ENCODE measurements at places on chromosomes 1 and 21.

GRCh38 chr1:167663002-167663772, 33.2 kb downstream of the RCSD1 start:
- DNase-seq = no peak

DNA sequence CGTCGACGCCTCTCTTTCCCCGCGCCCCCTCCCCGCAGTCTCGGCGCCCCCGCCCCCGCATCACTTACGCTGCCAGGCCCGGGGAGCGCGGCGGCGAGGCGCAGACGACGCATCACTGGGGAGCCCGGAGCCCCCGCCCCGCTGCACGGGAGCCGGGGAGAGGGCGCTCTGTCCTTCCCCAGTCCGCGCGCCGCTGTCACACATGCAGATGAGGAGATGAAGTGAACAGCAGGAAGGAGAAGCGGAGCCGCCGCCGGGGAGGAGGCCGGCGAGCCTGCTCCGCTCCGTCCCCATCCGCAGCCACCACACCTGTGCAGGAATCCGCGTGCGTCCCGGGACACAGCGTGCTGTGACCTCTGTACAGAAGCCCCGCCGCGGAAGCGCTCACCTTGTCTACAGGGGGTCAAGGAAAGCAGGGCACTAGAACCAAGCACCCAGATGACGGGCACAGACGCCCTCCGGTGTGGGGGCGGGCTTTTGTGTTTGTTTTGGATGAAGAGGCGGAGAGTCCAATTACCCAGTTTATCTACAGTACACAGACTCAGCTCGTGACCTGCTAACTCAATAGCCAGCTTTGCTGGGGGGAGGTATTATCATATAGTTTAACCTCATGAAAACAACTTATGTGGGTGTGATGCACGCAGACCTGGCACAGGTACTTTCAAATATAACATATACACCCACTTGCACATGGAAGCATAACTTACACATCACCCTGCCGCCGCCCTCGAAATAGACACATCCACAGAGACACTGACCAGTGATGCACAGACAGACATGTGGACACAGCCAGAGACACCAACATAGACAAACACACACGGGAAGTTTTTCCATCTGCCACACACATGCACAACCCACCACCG, 12.4 kb downstream of the KLHDC8A start:
- DNase-seq = no peak

DNA sequence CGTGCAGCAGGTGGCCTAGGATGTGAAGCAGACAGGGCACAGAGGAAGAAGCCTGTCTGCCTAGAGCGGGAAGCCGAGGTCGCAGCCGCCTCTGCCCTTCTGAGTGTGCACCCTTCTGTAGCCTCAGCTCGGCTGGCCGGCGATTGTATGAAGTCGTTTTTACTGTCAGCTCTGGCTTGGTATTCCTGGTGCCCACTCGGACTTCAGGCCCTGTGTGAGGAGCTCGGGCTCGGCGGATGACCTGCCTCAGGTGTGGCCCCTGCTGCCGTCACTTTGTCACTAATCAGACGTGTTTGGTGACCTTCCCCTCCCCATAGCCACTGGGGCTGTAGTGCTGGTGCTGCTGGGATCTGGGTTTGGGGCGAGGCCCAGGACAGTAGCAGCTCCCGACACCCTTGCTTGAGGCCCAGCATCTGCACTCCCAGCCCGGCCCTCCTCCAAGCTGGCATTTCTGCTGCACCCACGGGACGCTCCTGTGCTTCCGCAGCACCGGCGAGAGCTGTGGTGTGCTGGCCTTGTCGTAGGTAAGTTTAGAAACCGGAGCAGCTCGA, 18.1 kb downstream of the SLX9 start:
- DNase-seq = no peak

DNA sequence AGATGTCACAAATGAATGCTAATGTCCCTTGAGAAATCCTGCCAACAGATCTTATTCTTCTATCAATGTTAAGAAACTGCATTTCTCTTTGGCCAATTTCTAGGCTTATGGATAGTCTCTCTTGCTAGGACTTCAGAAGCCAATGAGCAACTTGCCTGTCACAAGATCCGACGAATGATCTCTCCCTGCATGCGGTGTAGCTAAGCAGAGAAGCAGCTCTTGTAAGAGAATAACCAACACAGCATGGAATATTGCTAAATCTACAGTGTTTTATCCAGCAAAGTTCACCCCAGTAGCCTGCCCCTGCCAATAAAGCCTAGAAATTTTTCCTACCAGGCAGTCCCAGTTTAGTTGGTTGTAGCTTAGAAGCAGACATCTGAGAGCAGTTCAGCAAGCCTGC, 2.1 kb upstream of the SLC44A5 start:
- DNase-seq = no peak

- no peak for DNase-seq
Measured at GRCh38 chr1:43789604-43790550, 82.5 kb downstream of the ST3GAL3 start.

DNA sequence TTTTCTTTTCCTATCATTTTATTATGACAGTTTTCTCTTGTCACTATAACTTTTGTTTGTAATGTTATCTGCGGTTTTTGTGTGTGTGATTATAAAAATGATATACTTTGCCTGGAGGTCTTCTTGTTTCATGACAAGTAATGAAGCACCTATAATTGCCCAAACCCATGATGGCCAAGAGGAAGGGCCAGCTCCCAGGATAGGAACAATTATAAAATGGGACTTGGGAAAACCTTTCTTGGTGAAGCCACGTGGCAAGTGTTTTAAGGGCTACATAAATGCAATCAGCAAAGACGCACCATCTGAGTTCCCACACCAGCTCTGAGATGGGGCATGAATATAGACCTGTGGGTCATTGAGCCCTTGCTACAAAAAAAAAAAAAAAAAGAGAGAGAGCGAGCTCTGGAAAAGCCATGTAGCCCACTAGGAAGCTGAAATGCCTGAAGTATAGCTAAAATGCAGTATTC, 462.6 kb upstream of the RUNX1 start:
- no peak for DNase-seq

DNA sequence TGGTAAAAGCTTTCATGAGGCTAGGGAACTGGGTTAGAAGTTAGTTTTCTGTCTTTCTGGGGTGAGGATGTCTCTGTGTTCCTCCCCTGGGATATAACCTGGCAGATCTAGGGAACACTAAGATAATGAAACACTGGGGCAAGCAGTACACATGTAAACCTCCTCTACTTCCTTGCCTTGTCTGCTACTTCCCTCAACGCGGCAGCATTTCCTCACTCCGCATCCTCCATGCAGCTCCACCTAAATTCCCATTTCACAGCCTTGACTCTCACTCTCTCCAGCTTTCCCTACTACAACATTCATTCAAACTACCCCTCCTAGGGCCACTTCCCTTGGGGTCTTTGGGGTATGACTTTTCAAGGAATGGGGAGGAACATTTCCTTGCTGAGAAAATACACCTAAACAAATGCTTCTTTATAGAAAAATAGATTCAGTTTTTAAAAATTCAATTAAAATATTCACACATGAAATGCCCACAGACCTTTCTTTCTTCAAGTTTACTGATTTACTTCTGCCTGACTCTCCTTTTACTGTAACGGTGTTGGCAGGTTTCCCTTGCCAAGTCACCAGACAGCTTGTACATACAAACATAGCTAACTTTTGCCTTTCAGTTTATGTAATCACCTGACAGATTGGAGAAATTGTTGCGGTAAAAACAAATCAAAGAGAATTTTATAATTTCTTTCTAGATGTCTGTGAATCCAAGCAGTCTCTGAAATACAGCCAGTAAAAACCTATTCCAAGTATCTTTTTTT, 90.1 kb downstream of the TNFSF18 start:
- DNase-seq = no peak

GRCh38 chr21:43614839-43615238, 44.4 kb downstream of the HSF2BP start:
- no peak for DNase-seq

DNA sequence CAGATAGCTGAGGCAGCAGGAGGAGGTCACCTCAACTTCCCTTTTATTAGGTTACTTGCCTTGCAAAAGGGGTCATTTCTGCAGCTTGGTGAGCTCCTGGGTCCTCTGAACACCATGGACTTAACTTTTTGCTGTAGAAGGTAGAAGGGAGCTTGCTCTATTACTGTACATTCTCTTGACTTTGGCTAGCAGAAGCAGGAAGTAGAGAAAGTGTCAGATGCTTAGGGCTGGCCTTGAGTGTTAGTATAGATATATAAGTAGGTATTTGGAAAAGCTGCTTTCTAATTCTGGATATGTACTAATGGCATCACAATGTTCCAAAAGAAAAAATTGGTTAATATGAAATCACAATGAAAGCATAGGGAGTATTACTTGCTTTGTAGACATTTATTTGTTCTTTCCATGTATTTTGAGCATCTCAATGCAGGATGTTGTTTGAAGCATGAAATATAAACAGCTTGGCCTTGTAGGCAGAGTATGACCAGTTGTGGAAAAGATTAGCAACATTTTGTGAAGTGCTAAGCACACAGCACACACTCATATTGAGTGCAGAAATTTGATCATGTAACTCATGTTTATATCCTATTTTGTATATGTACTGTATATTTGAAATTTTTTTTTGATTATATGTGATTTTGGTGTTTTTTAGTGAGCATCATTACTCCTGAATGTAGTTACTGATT, 108.8 kb downstream of the DYRK1A start:
- no peak for DNase-seq

GRCh38 chr1:210648588-210649269, 320.0 kb downstream of the HHAT start:
- no peak for DNase-seq

- DNase-seq = no peak
Measured at GRCh38 chr1:167145965-167146364, 52.1 kb downstream of the STYXL2 start.

DNA sequence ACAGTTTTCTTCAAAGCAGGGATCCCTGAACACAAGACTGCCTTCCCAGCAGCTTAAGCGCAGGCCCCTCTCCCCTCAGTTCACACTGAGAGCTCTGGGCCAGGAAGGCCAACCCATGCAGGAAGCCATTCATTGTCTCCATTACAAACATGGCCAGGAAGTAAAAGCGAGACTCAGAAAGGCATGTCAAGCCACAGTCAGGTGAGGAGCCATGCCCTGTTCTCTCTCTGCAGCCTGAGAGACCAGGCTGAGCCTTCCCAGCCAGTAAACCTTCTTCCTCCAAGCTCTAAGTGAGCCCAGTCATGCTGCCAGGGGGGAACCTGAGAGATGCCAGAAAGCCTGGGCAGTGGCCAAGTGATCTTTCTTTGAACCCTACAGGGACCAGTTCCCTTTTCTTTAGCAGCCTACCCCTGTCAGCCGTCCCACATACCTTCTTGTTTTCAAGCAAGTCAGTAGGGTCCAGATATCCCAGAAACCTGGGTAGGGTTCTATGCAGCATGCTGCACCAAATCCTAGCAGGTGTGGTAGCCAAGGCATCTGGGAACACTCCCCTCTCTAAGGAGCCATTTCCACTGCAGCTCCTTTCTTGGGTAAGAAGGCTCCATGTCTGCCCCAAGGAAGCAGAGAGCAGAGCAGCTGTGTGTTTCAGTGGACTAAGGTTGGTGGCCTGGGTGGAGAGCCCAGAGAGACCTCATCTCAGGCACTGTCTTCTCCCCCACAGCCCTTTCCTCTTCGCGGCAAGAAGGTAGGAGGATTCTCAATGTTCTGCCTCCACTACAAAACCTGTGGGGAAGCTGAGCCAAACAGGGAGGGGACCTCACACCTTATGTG, 977 bp downstream of the TRAF3IP3 start:
- DNase-seq = no peak

- no peak for DNase-seq
Measured at GRCh38 chr1:153292185-153292584, 20.6 kb downstream of the PGLYRP3 start.

- no peak for DNase-seq
Measured at GRCh38 chr1:59417406-59417805, 120.5 kb downstream of the FGGY start.

DNA sequence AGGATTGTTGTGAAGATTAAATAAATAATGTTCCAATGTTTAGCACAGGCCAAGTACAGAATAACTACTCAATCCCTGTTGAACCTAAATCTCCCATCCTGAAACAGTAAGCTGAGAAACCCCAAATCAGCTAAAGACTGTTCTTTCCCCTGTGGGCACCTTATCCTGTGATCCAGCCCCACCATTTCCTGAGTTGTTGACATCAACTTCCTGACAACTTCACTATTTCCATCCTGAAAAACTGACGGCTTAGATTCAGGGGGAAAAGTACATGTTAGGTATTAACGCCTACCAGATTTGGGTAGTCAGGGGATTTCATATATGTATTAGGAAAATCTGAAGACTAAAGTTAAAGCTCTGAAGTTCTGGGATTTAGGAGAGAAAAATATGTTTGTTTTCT, 51.7 kb upstream of the PALMD start:
- DNase-seq = no peak

DNA sequence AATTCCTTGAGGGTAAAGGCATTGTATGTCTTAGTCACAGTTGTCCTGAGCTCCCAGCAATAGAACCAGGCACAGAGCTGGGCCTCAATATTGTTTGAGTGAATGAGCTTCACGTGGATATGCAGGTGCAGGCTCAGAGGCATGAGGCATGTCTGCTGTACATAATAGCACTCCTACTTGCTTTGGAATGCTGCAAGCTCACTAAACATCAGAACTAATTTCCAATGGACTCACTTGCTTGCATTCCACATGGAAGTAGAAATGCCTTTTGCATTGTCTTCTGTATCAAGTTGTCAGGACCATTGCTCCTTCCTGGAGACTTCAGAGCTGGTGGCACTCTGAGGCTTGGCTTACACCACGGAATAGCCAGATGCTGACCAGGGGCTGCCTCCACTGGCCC, 37.1 kb downstream of the INAVA start:
- no peak for DNase-seq

GRCh38 chr1:152325111-152325510, at the start of gene FLG:
Gene FLG (minus strand): TSS chr1:152325239. CDS start chr1:152315456, 9,783 bp downstream.
- DNase-seq = no peak

DNA sequence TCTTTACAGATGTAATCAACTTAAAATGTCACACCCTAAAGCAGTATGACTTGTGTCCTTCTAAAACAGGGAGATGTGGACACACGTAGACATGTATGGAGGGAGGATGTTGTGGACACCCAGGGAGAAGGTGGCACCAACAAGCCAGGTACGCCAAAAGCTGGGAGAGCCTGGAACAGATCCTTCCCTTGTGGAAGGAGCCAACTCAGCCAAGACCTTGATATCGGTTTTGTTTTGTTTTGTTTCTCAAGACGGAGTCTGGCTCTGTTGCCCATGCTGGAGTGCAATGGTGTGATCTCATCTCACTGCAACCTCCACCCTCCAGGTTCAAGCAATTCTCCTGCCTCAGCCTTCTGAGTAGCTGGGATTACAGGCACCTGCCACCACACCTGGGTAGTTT, 45.6 kb downstream of the CHAF1B start:
- no peak for DNase-seq

DNA sequence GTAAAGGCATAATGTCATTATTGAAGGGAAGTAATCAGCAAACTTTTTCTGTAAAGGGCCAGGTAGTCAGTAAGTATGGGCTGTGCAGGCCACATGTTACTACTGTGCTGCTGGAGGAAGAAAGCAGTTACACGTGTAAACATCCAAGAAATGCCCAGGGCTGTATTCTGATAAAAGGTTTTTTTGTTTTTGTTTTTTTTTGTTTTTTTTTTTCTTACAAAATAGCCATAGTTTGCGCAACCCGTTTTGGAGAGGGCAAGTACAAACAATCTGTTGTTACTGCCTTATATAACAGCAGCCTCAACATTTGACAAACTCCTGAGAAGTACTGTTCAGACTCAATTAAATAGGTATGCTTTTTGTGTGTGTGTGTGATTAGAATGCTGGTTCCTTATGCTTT, 26.7 kb upstream of the MTMR11 start:
- no peak for DNase-seq
